Thyroid gland (tissue), 4 donors: ENCODE measurements at places on chromosomes 5 and 9. TPM values are rescaled to one million over a fixed set of nuclear protein-coding genes. Genes with fewer than 3 reads are reported as not detected.

MSX2 gene
- 0.54 TPM for total RNA-seq

FAM114A2 gene
- 24.0 TPM for total RNA-seq

TAS2R1 gene
- total RNA-seq = 1.3 TPM

TEX48 gene
- total RNA-seq = not detected

UGT3A2 gene
- not detected for total RNA-seq

DNA sequence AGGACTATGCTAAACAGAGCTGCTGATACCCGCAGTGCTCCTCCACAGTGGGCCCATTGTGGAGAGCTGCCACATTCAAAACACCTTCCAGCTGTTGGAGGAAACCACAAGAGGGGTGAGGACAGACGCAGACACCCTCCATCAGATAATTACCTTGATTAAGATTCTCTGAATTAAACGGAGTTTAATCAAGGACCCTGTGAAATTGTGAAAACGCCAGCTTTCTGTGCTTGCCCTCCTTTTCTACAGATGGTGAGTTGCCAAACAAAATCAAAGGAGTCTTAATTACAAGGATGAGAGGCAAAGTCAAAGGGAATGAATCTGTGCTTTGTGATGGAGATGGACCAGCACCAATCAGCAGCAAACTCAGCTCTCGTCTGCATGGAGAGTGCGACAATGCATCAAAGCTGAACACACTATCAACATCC, 596.1 kb downstream of the ELAVL2 start:
- DNase-seq = no peak
- no peak overlapping the region for H3K4me3 ChIP-seq
- H3K4me1 ChIP-seq = no peaks in the 10 kb centered on the region
- no peaks in the 10 kb centered on the region for H3K36me3 ChIP-seq
- no peak overlapping the region for H3K27ac ChIP-seq

- no peak overlapping the region for H3K27ac ChIP-seq
- peak; percentile 52 for DNase-seq
- peaks cover 7% of the 10 kb centered on the region for H3K4me1 ChIP-seq
- no peaks in the 10 kb centered on the region for H3K36me3 ChIP-seq
- no peaks in the 10 kb centered on the region for H3K27me3 ChIP-seq
These were observed 11.7 kb downstream of the MED7 start for GRCh38 chr5:157130925-157131324.

DNA sequence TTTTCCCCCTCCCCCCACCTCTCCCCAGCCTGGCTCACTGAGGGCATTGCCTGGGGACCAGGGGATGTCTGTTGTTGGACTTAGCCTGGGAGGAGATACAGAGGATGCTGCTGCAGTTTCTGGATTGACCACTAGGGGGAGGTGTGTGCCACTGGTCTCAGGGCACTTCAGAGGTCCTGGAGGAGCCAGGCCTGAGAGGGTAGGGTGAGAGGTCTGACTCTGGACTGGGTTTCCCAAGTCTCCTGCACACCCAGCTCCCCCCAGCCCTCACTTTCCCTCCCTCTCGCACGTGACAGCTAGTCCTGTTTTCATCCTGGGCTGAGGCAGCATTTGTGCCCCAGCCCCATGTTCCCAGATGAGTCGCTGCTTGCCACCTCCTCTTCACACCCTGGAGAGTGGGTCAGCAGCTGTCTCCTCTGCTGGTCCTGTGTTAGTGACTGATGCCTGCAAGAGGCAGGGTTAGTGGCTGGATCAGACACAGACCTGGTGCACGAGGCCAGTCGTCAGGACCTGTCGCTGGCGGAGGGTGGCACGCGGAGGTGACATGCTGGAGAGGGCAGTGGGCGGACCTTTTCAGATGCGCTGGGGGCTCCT, 4.4 kb downstream of the IL3 start:
- no peak overlapping the region for H3K4me3 ChIP-seq
- no peaks in the 10 kb centered on the region for H3K4me1 ChIP-seq
- H3K27me3 ChIP-seq = no peaks in the 10 kb centered on the region
- no peak overlapping the region for H3K27ac ChIP-seq
- DNase-seq = peak; percentile 70

GRCh38 chr5:14316471-14316870, 173.3 kb downstream of the TRIO start:
- H3K4me1 ChIP-seq = no peaks in the 10 kb centered on the region
- H3K4me3 ChIP-seq = no peak overlapping the region
- H3K27me3 ChIP-seq = no peaks in the 10 kb centered on the region

GRCh38 chr5:143593723-143594122, 190.2 kb upstream of the NR3C1 start:
- no peaks in the 10 kb centered on the region for H3K4me1 ChIP-seq
- H3K27me3 ChIP-seq = no peaks in the 10 kb centered on the region
- H3K27ac ChIP-seq = no peak overlapping the region
- no peak overlapping the region for H3K4me3 ChIP-seq

GRCh38 chr5:56763711-56764466, 51.5 kb upstream of the MAP3K1 start:
- DNase-seq = peak; percentile 98
- peaks cover 11% of the 10 kb centered on the region for H3K4me1 ChIP-seq
- peak overlapping the region; percentile 72 for H3K27ac ChIP-seq
- H3K36me3 ChIP-seq = no peaks in the 10 kb centered on the region
- no peak overlapping the region for H3K4me3 ChIP-seq

- no peak overlapping the region for H3K4me3 ChIP-seq
- H3K27me3 ChIP-seq = no peaks in the 10 kb centered on the region
- H3K36me3 ChIP-seq = no peaks in the 10 kb centered on the region
- H3K27ac ChIP-seq = no peak overlapping the region
- no peaks in the 10 kb centered on the region for H3K4me1 ChIP-seq
- DNase-seq = no peak
These were observed 92.2 kb upstream of the CKMT2 start for GRCh38 chr5:81140943-81141342.

DNA sequence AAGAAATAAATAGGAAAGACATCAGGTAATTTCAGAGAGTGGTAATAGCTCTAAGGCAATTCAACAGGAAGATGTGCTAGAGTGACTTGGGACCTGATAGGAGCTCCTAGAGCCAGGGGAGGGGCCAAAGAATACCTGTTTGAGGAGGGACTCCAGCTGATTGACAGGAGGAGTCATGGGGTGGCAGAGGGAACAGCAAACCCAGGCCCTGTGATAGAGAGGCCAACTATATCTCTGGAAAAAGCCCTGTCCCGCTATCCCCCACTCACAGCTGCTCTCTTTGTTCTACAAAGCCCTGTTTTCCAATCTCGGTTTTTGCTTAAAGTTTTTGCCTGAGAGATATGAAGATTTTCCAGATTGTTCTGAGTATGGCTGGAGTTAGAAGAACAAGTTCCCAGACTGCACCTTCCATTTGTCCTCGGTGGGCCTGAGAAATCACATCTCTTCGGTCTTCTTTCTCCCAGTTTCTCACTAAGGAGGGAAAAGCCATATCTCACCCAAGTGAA, 9.0 kb upstream of the NSD1 start:
- DNase-seq = no peak
- no peak overlapping the region for H3K27ac ChIP-seq
- H3K4me1 ChIP-seq = peaks cover 6% of the 10 kb centered on the region
- no peaks in the 10 kb centered on the region for H3K36me3 ChIP-seq
- no peak overlapping the region for H3K4me3 ChIP-seq
